ENCODE measurements at places on chromosomes 7 and 10.
A peak's percentile ranks its signal among the peaks of the same experiment; 100 is the strongest.

DNA sequence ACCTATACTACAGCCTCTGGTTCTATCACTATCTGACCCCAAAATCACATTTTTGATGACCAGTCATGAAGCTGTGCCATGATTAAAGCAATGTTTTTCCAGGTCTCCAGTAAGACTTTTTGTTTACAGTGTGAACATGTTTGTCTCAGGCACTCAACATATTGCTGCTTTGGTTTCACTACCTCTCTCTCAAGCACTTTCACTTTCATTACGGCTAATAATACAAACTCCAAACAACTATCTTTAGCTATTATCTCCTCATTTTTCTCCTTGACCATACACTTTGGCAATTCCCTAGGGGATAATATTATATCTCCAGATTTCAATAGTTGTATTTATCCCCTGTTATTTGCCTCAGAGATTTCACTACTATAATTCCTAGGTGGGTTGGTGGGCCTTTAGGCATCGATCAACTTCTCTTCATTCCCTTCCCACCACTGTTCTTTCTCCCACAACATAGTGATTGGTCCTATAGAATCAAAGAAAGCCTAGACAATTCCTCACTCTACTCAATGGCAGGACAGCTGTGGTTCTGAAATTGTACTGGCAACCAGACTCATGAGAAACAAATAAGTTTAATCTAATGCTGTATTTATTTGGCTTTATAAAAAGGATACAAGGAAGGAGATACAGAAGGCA, 261.4 kb upstream of the ZWINT start:
- DNase-seq: no peak

- DNase-seq: no peak
These were observed 9.4 kb downstream of the ING3 start for GRCh38 chr7:120959929-120960484.

GRCh38 chr10:24947304-24948097, 4.9 kb downstream of the PRTFDC1 start:
- DNase-seq: no peak

- no peak for DNase-seq
These were observed 8.5 kb downstream of the LRRC18 start for GRCh38 chr10:48931188-48931587.

GRCh38 chr7:96407427-96407826, 85.5 kb upstream of the SLC25A13 start:
- DNase-seq: no peak

DNA sequence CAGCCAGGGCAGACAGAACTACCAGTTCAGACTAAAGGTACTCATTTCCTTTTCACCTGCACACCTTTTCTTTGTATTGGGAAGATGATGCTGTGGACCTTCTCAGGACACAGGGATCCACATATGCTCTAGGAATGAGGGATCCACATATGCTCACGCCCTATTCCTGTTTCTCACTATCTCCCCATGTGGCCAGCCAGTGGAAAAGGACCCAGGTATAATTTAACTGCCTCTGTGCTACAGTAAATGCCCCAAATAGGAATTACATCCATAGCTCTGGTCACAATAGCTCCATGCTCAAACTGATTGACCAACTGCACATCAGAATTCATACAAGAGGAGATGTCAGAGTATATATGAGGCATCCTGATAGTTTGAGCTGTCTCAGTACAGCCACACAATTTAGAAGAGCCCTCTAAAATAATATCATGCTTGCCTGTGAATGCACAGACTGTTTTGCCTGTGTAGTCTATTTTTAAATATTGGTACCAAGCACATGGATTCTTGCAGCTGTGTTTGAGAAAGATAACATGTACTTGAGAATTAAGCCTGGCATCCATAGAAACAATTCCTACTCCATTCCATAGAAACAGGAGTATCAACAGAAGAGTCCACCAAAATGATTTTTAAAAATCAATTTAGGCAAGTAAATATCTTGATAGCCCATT, 43.7 kb downstream of the CTTNBP2 start:
- no peak for DNase-seq

DNA sequence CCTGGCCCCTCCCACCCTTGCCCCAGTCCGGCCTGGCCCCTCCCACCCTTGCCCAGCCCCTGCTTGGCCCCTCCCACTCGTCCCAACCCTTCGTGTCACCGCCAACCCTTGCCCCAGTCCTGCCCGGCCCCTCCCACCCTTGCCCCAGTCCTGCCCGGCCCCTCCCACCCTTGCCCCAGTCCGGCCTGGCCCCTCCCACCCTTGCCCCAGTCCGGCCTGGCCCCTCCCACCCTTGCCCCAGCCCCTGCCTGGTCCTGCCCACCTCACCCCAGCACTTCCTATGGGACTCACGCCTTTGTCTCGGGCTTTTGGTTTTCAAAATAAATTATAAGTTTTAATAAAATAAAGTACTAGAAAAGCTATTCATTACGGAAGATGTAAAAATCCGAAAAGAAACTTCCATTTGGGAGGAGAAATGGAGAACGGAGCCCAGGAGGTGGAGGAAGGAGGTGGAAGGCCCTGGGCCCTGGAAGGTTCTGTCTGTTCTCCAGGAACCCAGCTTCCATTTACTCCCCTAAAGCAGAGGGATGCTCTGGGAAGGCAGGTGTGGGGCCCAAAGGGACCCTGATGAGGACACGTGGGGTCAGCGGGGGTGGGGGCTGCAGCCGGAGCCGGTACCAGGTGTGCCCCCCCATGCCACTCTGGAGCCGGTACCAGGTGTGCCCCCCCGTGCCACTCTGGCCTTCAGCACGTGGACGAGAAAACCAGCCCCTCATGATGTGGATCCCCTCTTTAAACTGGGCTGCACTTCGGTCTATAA, 52.2 kb downstream of the PWWP2B start:
- no peak for DNase-seq

DNA sequence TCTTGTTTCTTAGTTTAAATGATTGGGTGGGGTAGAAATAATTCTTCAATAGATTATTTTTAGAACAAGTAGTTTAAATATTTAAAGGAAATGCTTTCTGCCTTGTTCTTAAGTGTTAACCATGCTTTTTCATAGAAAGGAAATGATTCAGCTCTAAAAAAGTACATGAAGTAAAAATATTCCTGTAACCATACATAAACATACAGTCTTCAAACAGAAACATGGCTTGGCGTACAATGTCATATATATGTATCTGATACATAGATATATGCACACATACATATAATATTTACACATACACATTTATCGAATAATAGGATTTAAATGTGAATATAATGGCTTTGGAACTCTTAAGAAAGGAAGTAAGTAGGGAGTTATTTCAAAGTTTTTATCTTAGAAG, 84.4 kb downstream of the RUNDC3B start:
- no peak for DNase-seq

GRCh38 chr7:28748933-28749584, 209.1 kb downstream of the TRIL start:
- no peak for DNase-seq

DNA sequence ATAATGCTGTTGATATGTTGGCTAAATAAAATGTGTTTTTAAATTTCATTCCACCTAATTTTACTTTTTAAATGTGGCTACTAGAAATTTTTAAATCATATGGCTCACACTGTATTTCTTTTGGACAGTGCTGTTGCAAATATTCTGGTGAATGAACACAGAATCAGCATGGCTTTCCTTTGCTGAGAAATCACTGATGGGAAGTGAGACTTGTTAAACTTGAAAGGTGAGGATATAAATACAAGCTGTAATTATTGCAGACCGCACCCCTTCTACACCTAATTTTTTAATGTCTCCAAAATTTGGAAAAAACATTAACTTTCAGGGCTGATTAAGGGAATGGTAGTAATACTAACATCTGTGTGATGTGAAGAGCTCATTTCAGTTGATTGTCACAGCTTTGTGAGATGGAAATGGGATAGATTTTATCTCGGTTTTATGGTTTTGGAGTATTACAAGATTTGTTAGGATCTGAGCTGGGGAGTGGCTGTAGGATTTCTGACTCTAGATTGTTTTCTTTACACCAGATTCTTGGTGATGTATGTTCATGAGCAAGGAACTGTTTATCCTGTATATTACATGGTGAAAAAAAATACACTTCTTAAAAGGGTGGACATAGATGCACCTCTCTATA, 1.3 kb downstream of the MIOS start:
- DNase-seq: no peak

- DNase-seq: peak; percentile 56
These were observed 86.1 kb upstream of the DNAJB6 start for GRCh38 chr7:157250605-157251228.

GRCh38 chr10:86451604-86451960, 70.0 kb downstream of the WAPL start:
- no peak for DNase-seq

All from thymus (tissue), 14 donors.